ENCODE measurements at places on chromosomes 7 and 10. TPM values are rescaled to one million over a fixed set of nuclear protein-coding genes. Genes with fewer than 3 reads are reported as not detected.

DNA sequence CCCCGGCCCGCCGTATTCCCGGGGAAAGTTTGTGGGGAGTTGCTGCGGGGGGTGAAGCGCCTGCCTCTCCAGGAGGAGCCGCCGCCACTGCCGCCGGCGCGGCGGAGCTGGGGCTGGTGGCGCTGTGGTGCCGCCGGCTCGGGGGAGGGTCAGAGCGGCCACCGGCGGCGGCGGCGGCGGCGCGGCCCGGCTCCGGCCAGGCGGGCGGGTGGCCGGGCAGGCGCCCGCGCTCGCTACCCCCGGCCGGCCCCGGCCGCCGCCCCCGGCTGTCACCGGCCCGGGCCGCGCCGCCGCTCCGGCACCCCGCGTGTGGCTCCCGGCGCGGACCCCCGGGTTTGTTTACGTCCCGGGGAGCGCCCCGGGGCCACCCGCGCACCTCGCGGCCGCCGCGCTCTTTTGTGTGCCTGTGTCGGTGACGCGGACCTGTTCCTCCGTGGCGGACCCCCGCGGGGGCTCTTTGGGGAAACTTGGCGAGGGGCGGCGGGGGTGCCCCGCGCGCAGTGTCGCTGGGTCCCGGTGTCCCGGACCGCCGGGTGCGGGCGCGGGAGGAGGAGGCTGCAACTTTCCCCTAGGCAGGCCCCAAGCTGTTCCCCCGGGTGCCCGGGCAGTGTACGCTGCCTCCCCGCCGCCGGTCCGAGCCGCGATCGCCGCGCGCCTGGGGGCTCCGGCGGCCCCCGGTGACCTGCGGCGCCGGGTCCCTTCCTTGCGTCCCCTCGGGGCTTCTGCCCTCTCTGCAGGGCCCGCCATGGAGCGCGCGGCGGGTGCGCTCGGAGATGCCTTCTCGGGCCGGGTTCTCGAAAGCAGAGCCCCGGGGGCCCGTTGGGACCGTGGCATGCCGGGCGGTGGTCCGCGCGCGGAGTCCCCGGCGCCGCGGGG is 593 bp upstream of the CUX1 start:
- no peak overlapping the region for H3K27ac ChIP-seq
- no peaks in the 10 kb centered on the region for H3K36me3 ChIP-seq
- H3K4me1 ChIP-seq: peaks cover 10% of the 10 kb centered on the region
- no peaks in the 10 kb centered on the region for H3K27me3 ChIP-seq

- no peaks in the 10 kb centered on the region for H3K36me3 ChIP-seq
- H3K27ac ChIP-seq: no peak overlapping the region
- no peaks in the 10 kb centered on the region for H3K27me3 ChIP-seq
- peaks cover 4% of the 10 kb centered on the region for H3K4me1 ChIP-seq
- H3K4me3 ChIP-seq: no peak overlapping the region
- DNase-seq: no peak
Measured at GRCh38 chr7:140369294-140369693, 29.0 kb downstream of the SLC37A3 start.

GRCh38 chr7:129431911-129432643 is 2.2 kb upstream of the STRIP2 start:
- DNase-seq: no peak
- H3K4me1 ChIP-seq: no peaks in the 10 kb centered on the region
- H3K27ac ChIP-seq: no peak overlapping the region
- no peak overlapping the region for H3K4me3 ChIP-seq
- H3K27me3 ChIP-seq: peaks cover 7% of the 10 kb centered on the region

DNA sequence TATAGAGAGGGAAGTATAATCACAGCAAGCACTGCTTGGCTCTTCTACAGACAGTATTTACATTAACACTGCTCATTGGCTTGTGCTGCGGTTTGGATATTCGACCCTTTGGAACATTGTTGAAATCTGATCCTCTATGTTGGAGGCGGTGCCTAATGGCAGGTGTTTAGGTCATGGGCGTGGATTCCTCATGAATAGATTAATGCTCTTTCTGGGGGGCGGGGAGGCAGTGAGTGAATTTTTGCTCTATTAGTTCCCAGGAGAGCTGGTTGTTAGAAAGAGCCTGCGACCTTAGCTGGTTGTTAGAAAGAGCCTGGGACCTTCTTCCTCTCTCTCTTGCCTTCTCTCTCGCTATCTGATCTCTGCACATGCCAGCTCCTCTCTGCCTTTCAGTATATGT is 77.3 kb upstream of the SVIL start:
- no peak overlapping the region for H3K27ac ChIP-seq
- no peaks in the 10 kb centered on the region for H3K36me3 ChIP-seq
- no peak for DNase-seq
- H3K4me1 ChIP-seq: peaks cover 6% of the 10 kb centered on the region
- H3K4me3 ChIP-seq: no peak overlapping the region

GRCh38 chr7:50282813-50283605 is 21.5 kb upstream of the IKZF1 start:
- H3K27ac ChIP-seq: no peak overlapping the region
- H3K36me3 ChIP-seq: no peaks in the 10 kb centered on the region
- DNase-seq: no peak

DNA sequence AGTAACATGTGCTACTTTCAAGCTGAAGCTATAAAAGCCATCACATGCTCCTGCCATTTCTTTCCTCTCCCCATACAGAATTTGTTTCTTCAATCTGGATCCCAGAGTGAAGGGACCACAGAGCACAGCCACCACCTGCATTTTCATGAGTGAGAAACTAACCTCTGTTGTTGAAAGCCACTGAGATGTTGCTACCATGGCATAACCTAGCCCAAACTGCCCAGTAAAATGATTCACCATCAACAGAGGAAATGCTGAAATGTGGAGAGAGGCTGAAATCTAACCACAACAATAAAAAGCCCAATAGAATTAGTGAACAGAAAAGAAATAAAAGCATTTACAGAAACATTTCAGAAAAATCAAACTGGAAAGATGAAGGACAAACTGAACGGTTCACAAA is 125.2 kb downstream of the AMPH start:
- no peaks in the 10 kb centered on the region for H3K27me3 ChIP-seq
- H3K27ac ChIP-seq: no peak overlapping the region
- no peaks in the 10 kb centered on the region for H3K36me3 ChIP-seq
- no peak overlapping the region for H3K4me3 ChIP-seq
- H3K4me1 ChIP-seq: no peaks in the 10 kb centered on the region

DNA sequence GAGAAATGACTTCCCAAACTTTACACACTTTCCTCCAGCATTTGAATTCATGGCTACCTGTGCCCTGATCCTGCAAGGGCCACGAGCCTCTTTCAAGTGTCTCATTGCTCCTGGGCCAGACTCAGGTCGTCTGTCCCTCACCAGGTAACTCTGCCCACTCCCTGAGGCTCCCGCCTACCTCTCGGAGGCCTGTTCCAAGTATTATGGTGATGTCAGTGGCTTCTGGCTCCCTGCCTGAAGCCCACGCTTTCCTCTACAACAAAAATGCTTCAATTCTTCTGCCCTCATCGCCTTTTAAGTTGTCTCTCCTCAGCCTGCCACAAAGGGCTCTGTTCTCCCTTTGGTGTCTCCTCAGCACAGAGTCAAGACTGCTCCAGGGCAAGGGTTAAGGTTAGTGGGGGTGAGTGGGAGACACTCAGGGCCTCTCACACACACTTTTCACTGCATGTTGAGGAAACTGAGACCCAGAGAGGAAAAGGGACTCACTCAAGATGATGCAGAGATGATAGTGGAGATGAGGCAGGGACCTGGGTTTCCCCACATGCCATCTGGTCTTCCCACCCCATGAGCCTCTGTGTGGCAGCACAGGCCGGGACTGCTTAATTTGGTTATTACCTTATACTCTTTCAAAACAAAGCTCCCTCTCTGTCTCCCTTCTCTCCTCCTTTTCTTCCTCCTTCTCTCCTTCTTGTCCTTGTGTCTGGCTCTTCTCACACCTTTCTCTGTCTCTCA is 28.3 kb upstream of the EGR2 start:
- H3K36me3 ChIP-seq: no peaks in the 10 kb centered on the region
- H3K4me3 ChIP-seq: no peak overlapping the region
- no peaks in the 10 kb centered on the region for H3K27me3 ChIP-seq
- no peak for DNase-seq
- H3K27ac ChIP-seq: no peak overlapping the region
- H3K4me1 ChIP-seq: no peaks in the 10 kb centered on the region

GRCh38 chr10:114856544-114857287 is 35.1 kb downstream of the FHIP2A start:
- peaks cover 3% of the 10 kb centered on the region for H3K36me3 ChIP-seq
- H3K27me3 ChIP-seq: no peaks in the 10 kb centered on the region
- no peak overlapping the region for H3K27ac ChIP-seq
- no peaks in the 10 kb centered on the region for H3K4me1 ChIP-seq
- DNase-seq: no peak
- no peak overlapping the region for H3K4me3 ChIP-seq

The ADAM22 gene
- total RNA-seq: 17.9 TPM

The TYW1 gene
- total RNA-seq: 16.1 TPM

The FOXI2 gene
- total RNA-seq: 1.0 TPM

The LBX1 gene
- not detected for total RNA-seq

The SUN3 gene
- not detected for total RNA-seq

The ADCY1 gene
- 26.9 TPM for total RNA-seq

The CLRN3 gene
- not detected for total RNA-seq
